ENCODE measurements at places on chromosomes 5 and 9.

- peak; percentile 43 for DNase-seq
Measured at GRCh38 chr9:93826209-93826608, 128.9 kb downstream of the BARX1 start.

DNA sequence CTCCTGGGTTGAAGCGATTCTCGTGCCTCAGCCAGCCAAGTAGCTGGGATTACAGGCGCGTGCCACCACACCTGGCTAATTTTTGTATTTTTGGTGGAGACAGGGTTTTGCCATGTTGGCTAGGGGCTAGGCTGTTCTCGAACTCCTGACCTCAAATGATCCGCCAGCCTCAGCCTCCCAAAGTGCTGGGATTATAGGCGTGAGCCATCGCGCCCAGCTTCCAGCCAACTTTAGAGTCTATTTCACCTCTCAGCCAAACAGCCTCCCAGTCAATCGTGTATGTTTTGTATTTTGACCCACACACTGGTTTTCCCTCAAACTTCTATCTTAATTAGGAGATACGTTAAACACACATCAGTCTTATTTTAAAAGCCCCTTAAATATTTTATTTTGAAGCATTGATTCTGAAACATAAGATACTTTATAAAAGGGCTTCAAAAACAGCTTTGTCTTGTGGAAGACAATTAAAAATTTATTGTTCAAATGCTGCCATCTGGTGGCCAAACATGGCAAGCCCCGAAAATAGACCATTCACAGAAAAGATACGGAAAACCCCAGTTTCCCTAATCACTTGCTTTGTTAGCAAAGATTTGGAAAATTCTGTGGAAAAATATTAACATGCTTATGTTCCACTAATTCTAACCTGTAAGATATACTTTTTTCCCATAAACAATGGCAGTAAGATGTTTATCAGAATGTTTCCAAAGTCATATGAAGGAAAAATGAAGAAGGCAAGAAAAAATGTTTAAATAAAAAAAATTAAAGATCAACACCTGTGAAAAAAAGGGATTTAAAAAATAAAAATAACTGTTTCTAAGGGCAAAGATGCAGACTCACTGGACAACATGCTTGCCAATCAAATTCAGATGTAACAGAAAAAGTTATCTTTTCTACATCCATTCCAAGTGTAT, 33.1 kb downstream of the APTX start:
- DNase-seq, result peak; percentile 34

DNA sequence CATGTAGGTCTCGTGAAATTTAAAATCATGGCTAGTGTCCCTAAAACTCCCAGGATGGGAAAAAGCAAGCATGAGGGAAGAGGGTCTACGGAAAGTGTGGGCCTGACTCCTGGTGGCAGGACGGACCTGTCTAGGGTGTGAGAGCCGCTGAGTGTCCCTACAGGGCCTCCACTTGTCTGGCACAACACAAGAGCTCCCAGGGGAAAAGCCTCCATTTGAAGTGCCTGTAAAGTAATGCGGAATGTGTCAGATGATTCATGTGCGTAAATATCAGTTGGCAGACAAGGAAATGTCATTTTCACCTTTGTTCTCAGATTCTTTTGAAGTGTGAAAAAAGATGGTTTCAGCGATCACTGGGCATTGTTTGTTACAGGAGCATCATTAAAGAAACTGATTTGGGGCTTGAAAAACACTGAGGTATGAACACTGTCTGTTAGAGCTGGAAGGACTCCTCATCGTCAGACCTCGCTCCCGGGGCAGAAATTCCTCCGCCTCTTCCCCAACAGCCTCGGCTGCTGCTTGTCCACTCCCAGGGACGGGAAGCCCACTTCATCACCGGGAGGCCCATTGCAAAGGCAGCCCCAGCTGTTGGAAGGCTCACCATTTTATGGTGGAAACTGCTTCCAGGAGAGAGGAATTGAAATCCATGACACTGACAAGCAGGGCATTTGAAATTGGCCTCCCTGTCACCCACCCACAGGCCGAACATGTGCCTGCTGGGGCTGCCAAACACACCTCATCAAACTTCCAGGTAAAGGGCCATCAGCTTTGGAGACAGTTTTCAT, 240.8 kb downstream of the FSTL4 start:
- DNase-seq, result no peak

DNA sequence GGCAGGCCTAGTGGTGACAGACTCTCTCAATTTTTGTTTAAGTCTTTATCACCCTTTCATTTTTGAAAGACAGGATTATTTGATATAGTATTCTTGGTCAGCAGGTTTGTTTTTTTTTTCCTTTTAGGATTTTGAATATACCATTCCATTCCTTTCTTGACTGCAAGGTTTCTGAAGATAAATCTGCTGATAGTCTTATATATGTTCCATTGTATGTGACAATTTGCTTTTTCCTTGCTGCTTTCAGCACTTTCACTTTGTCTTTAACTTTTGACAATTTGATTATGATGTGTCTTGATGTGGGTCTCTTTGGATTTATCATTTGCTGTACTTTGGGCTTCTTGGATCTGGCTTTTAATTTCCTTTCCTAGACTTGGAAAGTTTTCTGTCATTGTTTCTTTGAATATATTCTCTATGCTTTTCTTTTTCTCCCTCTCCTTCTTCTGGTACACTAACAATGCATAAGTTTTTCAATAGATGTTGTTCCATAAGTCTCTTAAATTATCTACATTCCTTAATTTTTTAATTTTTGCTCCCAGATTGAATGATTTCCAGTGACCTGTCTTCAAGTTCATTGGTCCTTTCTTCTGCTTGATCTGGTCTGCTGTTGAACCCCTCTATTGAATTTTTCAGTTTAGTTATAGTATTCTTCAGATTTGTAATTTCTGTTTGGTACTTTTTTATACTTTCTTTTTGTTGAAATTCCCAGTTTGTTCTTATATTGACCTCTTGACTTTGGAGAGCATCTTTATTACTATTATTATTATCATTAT, 14.6 kb upstream of the FBXW2 start:
- DNase-seq, result no peak

DNA sequence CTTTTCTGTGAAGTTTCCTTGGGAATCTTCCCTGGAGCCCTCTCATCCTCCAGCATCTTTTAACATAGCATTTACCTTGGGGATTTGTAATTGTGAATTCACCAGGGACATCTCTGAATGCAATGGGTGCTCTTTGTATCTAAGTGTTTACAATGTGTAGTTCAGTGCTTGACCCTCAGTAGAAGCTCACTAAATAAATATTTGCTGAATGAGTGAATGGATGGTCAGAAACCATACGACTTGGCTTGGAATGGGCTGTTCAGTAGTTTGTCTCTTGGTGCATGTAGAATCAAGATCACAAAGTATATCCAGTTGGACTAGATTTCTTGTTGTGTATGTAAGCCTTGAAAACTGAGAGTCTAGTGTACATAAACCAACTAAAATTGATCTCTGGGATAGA, 81.8 kb upstream of the MEF2C start:
- no peak for DNase-seq

DNA sequence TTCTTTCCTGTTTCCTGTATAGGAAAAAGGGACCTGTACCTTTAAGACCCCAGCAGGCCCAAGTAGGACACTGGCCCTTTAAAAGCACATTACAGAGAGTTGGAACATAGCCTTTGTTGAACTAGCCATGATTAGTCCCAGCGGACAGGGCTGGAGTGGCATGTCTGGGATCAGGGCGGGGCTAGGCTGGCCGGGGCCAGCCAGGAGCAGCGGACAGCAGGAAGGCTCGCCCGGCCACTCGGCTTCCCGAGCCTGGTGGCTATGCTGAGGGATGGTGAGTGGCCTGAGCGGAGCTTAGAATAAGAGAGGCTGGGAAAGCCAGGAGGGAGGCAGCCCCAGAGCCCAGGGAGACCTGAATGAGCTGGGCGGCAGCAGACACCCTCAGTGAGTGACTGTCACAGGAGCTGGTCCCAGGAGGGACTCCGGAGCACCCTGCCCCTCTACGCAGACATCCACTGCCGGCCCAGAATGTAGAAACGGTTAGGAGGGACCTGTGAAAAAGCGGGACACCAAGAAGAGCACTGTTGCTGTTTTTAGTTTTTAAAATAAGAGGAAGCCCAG, 92.1 kb downstream of the DAB2IP start:
- DNase-seq, result no peak

- DNase-seq, result no peak
Measured at GRCh38 chr9:19788152-19788551, 685 bp downstream of the SLC24A2 start.

- DNase-seq, result no peak
Measured at GRCh38 chr5:32325062-32325461, 12.3 kb upstream of the MTMR12 start.

GRCh38 chr5:158484150-158484549, 615.6 kb downstream of the EBF1 start:
- no peak for DNase-seq

GRCh38 chr9:96249746-96250145, 52.2 kb downstream of the HSD17B3 start:
- no peak for DNase-seq

All from stimulated activated CD4-positive, alpha-beta T cell treated with anti-CD3 and anti-CD28 coated beads, Interleukin-1b, Interleukin-23, amount 100 ng/mL, for 48 hours (primary cell).